ENCODE measurements at places on chromosomes 5 and 9. TPM values are rescaled to one million over a fixed set of nuclear protein-coding genes. Genes with fewer than 3 reads are reported as not detected.

SLC34A3 gene
- total RNA-seq: not detected

ANKRD18B gene
- total RNA-seq: not detected

FOXI1 gene
- 7.9 TPM for total RNA-seq

FAXDC2 gene
- total RNA-seq: 43.9 TPM

DNA sequence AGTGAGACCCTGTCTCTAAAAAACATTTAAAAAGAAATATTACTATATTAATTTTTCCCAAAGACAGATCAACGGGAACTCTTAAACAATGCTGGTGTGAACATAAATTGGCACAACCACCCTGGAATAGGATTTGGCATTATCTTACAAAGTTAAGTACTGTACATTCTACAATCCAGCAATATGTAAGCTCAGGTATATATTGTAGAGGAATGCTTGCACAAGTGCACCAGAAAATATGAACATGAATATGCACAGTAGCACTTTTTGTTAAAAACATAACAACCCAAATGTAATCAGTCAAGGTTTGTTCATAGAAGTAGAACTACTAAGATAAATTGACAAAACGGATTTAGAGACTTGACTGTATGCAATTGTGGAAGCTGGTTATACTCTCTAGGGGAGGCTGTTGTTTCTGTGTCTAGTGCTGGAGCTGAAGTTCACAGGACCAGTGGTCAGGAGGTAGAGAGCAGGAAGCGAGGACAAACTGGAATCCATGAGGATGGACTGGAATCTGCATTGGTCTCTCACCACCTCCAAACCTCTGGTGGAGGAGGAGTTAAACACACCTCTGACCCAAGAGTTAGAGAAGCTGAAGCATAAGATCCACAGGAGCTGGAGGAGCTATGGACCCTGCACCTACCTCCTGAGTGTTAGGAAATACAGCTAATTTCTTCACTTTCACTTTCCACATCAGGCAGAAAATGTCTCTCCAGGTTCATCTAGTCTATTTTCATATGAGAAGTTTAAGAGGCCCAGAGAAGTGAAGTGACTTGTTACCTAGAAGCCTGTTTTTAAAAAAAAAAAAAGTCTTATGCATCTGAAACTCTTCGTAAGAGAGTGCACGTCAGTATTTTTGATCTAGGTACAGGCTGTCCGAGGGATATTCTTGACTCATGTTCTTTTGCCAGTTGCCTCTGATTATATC, 20.3 kb upstream of the RIC1 start:
- no peak for DNase-seq

GRCh38 chr5:124724357-124725039, 21.9 kb downstream of the ZNF608 start:
- no peak for DNase-seq
